ENCODE measurements at places on chromosomes 3 and 15.

- no peak for DNase-seq
Observed at GRCh38 chr3:35665390-35666055, 26.2 kb downstream of the ARPP21 start.

DNA sequence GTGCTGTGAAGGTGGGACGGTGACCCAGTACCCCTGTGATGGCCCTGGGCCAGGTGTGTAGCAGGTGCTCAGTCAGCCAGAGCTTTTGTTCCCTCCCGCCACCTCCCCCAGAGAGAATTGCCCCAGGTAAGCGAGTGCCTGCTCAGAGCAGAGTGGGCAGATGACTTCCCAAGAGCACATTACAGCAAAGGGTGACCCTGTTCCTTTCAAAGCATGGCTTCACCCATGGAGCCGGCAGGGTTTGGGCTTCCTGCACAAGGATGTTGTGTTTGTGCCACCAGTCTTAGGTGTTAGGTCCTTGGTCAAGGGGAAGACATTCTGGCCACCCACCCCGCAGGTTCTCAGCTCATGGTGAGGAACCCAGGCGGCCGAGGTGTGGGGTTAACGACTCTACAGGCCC is 30.7 kb downstream of the SLC6A6 start:
- DNase-seq = peak; percentile 17

GRCh38 chr3:119653876-119654275 is 6.5 kb downstream of the POPDC2 start:
- DNase-seq = no peak

DNA sequence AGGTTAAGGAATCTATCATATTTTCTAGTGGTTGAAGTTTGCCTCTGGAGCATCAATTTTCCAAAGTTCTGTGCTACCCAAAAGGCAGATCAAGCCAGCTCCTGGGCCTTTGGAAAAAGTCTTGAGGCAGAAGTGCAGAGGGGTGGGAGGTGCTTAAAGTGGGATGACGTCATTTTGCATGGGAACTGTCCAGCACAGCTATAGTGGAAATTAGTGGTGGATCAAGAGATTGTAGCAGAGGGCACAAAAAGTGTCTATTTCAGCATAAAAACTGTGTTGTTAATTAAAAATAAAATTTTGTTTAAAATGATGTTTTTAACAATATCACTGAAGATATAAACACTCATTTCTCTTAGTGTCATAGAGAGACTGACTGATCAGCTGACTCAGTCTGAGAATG is 221.9 kb downstream of the LRRN1 start:
- DNase-seq = no peak

DNA sequence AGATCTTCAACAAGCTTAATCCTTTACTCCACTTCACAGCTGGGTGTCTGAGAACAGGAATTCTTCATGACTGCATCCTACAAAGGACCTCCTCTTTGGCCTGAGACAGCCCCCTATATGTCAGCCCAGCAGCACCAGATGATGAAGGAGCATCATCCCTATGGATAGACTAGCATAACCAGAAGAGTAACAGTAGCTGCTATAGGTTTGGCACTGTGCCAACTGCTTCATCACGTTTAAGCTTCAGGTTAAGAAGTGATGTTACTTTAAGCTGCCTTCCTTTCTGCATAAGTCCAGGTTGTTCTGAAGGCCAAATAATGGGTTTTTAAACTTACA is 50.6 kb downstream of the CMSS1 start:
- DNase-seq = no peak

DNA sequence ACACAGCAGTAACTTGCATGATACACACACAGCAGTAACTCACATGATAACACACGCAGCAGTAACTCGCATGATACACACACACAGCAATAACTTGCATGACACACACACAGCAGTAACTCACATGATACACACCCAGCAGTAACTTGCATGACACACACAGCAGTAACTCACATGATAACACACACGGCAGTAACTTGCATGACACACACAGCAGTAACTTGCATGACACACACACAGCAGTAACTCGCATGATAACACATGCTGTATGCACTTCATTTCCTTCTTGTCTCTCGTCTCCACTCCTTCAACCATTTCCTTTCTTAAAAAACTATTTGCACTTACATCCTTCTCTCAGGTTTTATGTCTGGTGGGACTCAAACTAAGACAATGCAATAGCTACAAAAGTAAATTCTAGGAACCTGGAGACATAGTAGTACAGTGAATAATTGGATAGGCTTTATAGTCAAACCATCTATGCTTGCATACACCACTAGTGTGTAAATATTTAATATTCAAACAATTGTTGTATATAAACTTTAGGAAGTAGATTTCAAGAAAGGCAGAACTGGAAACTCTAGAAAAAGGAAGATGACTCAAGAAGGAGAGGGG is 130.8 kb downstream of the UACA start:
- DNase-seq = no peak

- DNase-seq = no peak
Observed at GRCh38 chr3:1288805-1289494, 196.1 kb downstream of the CNTN6 start.

GRCh38 chr3:31880020-31880419 is 101.0 kb downstream of the OSBPL10 start:
- DNase-seq = no peak

- DNase-seq = no peak
Observed at GRCh38 chr3:170692720-170693119, 106.8 kb upstream of the SLC7A14 start.

- DNase-seq = no peak
Observed at GRCh38 chr15:60486742-60487141, 7.8 kb upstream of the ICE2 start.

DNA sequence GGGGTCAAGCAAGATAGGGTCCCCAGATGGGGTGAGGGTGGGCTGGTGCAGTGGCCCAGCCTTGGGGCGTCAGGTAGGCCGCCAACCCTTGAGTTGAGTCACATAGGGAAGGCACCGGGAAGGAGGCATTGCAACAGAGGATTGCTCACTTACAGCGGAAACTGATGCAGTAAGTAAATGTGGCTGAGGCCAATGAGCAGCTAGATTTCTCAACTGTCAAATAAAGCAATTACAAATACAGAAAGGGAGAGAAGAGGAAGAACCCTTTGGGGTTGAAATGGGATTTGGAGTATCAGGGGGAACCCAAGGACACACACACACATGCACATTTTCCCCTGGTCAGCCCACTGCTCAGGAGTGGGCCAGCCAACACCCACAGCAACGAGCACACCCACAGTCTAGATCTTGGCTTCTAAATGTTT is 44.0 kb downstream of the CHSY1 start:
- DNase-seq = peak; percentile 61

- no peak for DNase-seq
Observed at GRCh38 chr15:60095711-60096110, 91.6 kb downstream of the FOXB1 start.

- no peak for DNase-seq
Observed at GRCh38 chr3:108598375-108598774, 8.9 kb downstream of the DZIP3 start.

- DNase-seq = no peak
Observed at GRCh38 chr3:57706462-57706861, 13.6 kb upstream of the DENND6A start.

DNA sequence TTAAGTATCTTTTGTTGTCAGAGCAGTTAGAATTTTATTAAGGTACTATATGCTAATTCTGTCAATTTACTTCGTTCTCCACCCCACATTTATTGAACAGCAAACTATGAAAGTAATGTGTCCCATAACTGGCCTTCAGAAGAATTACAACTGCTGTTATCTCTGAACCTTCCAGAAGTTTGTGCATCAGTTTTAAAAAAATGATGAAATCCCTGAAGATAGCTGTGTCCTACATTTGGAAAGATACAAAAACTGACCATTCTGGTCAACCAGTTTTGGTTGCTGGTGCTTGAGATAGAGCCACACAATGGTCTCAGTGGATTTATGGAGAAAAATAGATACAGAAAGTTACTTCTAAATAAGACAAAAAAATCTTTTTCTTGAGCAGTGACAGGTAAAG is 5.9 kb downstream of the UBE2Q2 start:
- no peak for DNase-seq

DNA sequence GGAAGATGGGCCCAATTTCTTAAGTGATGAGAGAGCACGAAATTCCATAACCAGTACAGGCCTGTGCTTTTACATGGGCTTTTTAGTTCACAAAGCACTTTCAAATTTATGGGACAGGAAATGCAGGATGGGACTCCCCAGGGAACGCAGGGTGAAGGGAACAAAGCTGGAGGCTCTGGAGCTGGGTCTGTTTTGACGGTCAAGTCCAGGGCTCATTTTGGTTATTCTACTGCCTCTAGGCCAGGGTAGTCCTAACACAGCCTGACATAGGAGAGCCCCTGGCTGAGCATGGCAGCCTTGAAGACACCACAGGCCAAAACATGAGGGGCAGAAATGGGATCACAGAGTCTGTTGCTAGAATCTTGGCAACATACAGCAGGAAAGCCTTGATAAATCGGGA is 33.5 kb downstream of the HCLS1 start:
- no peak for DNase-seq

DNA sequence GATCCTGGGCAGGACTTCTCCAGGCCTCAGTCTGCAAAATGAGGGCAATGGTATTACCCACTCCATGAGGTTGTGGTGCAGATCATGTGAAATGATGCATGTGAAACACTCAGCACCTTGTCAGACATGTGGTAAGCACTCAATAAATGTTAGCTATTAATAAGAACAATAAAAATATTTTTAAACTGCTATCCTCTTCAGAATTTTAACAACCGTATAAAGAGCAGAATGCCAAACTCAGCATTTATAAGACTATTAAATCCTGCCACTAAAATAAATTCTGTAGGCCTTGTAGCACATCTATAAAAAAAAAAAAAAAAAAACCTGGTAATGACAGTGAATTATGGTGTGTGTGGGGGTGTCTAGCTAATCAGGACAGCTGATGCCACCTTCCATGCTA is 213.9 kb upstream of the UMPS start:
- DNase-seq = no peak

DNA sequence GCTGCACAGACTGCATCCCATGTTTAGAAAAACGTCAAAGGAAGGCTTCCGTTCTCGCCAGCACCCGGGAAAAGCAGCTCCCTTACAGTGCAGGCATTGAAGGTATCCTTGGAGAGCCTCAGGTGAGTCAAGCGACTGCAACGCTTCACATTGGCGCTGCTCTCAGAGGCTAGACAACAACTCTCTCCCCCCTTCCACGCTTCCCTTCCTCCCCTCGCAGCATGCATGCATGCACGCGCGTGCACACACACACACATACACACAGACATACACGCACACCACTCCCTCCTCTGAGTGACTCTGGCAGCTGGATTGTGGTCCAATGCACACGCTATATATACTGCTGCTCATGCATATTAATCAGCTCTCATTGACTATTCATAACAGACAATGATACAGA is 191.1 kb downstream of the PDZRN3 start:
- no peak for DNase-seq

DNA sequence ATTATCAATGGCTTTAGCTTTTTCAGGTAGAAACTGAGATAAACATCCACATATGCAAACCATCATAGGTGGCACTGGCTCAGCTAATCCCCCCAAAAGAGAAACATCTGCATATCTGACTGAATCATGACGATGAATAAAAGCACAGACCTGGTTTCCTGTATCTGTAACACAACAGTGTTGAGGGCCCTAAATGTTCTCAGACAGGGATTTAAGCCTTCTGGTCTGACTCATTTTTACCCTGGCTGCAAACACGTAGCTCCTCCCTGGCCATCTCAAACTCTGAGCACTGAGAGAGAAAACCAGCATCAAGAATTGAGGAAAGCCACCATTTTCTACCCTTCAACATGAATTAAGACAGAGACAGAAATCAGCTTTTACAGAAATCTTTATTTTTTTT is 35.2 kb downstream of the GLB1 start:
- no peak for DNase-seq

DNA sequence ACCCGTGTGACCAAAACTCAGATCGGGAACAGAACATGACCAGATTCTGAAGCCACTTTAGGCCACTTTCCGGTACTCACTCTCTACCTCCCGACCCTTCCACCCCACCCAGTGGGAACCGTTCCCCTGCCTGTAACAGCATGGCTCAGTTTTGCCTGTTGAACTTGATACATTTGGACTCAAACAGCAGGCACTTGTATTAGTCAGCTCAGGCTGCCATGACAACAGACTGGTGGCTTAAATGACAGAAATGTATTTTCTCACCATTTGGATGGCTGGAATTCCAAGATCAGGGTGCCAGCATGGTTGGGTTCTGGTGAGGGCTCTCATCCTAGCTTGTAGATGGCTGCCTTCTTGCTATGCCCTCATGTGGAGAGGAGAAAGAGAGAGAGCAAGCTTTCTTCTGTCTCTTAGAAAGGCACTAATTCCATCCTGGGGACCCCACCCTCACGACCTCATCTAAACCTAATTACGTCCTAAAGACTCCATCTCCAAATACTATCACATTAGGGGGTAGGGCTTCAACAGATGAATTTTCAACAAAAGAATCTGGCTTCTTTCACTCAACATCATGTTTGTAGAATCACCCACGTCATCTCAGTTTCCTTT is 9.3 kb upstream of the SSUH2 start:
- DNase-seq = no peak

- no peak for DNase-seq
Observed at GRCh38 chr3:193225302-193226125, 15.5 kb upstream of the PLAAT1 start.

GRCh38 chr15:41494190-41494921 is 682 bp downstream of the ITPKA start:
- DNase-seq = peak; percentile 22

DNA sequence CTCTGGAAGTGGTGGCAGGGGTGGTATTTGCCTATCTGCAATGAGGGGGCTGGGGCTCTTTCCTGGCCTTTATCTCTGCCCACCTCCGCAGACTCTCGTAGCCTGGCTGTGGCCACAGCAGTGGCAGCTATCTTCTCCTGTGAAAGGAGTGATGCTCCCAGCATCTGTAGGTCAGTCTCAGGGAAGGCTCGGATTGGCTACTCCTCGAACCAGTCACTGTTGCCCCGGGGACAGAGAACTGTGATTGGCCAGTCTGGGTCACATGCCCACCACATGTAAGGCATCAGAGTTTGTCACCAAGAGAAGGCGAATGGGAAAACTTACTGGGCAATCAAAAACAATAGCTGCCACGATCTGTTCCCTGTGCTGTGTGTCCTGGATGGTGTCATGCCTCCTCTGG is 30.1 kb upstream of the FGD5 start:
- DNase-seq = no peak

GRCh38 chr3:48598323-48599076 is 3.4 kb upstream of the COL7A1 start:
- DNase-seq = no peak

- DNase-seq = no peak
Observed at GRCh38 chr15:89391685-89392257, 57.1 kb upstream of the POLG start.

DNA sequence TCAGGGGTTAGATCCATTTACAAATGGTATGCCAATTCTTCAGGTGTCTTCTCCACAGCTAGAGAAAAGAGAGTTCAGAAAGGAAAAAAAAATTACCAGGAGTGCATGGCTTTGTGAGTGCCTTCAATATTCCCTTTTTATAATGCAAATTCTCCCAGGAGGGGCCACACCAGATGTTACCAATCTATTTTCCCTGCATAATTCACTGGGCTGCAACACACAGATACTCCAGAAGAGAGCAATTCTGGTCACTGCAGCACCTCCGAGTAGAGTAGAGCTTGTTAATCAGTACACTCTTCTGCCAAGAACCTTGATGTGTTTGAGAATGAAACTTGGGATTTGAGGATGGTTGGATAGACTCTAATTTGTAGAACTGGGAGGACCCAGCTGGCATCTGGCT is 80.7 kb upstream of the SPRED1 start:
- no peak for DNase-seq

All from CD4-positive, alpha-beta T cell treated with Interleukin-15 for 1 hour (primary cell).